ENCODE measurements at places on chromosomes 7 and 10.

GRCh38 chr7:43938892-43939482 is 12.8 kb downstream of the UBE2D4 start:
- no peak for DNase-seq

- DNase-seq, result no peak
These were observed 140.1 kb downstream of the ZFAND4 start for GRCh38 chr10:45532480-45532879.

GRCh38 chr10:107548301-107548700 is 383.8 kb upstream of the SORCS1 start:
- no peak for DNase-seq

- DNase-seq, result no peak
These were observed 25.9 kb downstream of the TRDMT1 start for GRCh38 chr10:17175551-17175950.

DNA sequence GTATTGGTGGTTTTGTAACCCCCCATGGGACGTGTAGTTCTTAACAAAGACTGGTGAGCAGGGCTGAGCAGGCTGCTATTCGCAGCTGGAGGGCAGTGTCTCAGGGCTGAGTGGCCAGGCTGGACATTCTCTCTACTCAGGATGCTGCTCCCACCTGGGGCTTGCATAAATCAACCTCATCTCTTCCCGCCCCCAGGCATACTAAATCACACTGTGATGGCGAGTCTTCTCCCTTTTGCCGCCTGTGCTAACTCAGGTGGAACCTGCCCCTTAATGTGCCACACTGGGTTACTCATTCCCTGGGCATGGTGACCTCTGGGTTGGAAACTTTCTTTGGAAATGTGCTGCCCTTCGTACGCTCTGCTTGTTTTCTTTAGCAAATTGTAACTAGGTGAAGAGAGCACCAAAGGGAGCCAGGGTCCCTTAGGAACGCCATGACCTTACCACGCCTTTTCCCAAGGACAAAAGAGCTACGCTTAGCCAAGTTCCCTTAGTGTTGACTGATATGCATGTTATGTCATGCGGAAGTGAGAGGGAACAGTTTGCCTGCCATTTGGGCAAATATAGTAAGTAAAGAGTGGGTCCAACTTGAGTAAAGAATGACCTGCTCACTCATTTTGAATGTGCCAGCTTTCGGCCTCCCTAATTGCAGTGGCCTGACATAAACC is 40.4 kb upstream of the COBL start:
- no peak for DNase-seq

GRCh38 chr7:4086723-4087122 is 595.4 kb upstream of the FOXK1 start:
- DNase-seq, result no peak

DNA sequence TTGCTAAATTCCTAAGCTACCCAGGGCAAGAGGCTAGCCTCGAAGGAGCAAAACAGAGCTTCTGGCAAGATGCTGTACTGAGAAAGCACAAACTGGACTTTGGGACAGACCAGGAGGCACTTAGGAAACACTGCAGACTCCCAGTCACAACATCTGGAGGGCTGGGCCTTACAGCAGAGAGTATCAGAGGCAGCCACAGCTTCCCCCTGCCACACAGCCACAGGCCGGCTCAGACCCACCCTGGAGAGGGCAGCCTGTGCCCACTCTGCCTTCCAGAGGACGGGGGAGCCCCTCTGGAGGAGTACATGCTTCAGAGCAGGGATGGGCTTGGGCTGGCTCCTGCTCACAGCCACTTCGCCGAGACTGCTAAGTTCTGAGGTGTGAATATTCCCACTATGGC is 17.4 kb downstream of the ESYT2 start:
- DNase-seq, result no peak

- no peak for DNase-seq
These were observed 115.9 kb upstream of the EEPD1 start for GRCh38 chr7:36037121-36037662.

- DNase-seq, result no peak
These were observed 24.5 kb downstream of the BLVRA start for GRCh38 chr7:43782768-43783555.

DNA sequence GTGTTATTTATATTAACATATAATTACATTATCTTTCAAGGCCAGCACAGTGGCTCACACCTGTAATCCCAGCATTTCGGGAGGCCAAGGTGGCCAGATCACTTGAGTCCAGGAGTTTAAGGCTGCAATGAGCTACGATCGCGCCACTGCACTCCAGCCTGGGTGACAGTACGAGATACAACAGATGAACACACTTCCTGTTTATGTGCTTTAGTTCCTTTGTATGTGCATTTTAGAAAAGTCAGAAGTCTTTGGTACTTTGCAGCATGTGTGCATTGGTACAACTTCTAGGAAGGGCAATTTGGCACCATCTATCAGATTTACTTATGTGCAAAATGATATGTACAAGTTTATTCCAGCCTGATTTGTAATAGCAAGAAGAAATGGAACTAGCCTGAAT is 13.3 kb downstream of the SLC35G1 start:
- no peak for DNase-seq

All from vagina (tissue), 2 donors.